ENCODE measurements at places on chromosomes 1 and 21.

DNA sequence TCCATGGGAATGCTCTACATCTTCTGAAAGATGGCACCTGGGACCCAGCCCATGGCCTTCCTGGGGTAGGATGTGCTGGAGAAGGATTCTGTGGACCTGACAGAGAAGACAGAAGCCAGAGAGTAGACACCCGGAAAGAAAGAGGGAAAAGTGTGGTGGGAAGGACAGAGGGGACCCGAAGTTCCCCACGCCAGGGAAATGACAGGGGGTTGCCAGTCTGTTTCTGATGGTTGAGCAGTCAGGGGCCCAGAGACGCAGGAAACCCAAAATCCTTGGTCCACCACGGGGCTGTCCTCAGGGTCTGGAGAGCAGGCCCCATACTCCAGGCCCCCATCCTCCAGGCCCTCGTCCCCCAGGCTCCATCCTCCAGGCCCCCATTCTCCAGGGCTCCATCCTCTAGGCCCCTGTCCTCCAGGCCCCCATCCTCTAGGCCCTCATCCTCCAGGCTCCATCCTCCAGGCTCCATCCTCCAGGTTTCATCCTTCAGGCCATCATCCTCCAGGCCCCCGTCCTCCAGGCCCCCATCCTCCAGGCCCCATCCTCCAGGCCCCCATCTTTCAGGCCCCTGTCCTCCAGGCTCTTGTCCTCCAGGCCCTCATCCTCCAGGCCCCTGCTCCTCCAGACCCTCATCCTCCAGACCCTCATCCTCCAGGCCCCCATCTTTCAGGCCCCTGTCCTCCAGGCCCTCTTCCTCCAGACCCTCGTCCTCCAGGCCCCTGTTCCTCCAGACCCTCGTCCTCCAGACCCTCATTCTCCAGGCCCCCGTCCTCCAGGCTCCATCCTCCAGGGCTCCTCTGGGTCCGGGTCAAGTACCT lies 1.0 kb upstream of the TFF2 start:
- DNase-seq = no peak

DNA sequence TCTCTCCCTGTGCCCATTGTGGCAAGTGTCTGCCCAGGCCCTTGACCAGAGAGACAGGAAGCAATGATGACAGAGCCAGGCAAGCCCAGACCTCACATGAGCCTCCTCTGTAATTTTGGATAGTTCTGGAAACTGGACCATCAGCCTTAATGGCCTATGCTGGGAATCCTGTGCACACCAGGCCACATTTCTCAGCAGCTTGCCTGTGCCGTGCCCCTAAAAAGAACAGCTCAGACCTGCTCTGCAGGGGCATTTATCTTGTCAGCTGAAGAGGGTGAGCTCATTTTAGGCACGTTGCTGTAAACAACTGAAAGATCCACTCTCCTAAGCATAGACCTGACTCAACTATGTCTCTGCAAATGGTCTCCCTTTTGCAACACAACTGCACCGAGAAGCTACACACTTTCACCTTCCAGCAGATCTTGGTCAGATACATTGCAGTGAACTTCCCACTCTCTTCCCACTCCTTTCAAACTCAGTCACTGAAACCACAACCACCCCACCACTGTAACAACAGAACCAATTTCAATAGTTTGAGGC lies 53.5 kb upstream of the BACH1 start:
- no peak for DNase-seq

DNA sequence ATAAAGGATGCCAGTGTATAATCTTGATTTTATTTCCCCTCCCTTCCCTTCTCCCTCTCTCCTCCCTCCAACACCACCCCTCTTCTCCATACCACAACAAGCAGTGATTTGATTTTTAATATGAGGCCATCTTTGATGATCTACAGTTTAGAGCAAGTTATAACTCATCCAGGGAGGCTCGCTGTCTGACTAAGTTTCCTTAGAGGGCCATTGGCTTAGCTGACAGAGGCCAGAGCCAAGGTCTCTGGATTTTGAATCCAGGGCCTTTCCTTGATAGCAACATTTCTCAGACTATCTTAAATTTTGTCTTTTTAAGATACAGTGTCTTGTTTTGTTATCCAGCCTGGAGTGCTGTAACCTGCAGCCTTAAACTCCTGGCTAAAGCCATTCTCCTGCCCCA lies 431.0 kb upstream of the USP24 start:
- DNase-seq = no peak

- no peak for DNase-seq
Measured at GRCh38 chr1:218164111-218164929, 120.8 kb upstream of the RRP15 start.

- DNase-seq = no peak
Measured at GRCh38 chr1:207952617-207953542, 42.0 kb upstream of the CD34 start.

GRCh38 chr1:32767156-32767555 lies 50.0 kb downstream of the YARS1 start:
- no peak for DNase-seq

- no peak for DNase-seq
Measured at GRCh38 chr21:25837533-25838265, 102.9 kb downstream of the GABPA start.

Measured in activated T-cell treated with anti-CD3 and anti-CD28 coated beads for 4 hours (primary cell).